Fibroblast of skin of scalp (primary cell): ENCODE measurements at places on chromosomes 3 and 15.

GRCh38 chr3:131350506-131350905, 31.1 kb upstream of the NUDT16 start:
- no peak for DNase-seq

DNA sequence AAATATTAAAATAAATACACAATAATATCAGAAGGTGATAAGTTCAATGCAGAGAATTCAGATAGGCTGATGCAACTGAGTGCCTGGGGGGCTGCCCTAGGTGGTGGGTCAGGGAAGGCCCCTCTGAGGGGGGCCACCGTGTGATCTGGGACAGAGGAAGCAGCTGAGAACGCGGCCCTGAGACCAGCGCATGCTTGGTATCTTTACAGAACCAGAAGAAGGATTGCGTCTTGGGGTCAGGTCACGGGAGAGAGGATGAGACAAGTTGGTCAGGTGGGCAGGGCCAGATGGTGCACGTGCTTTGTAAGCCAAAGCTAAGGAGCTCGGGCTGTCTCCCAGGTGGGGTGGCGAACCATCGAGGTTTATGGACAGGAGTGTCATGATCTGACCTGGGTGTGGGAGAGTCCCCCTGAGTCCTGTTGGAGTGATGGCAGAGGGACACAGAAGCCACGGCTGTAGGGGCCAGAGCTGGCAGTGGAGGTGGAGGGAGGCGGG, 121.2 kb downstream of the ETFA start:
- DNase-seq, result no peak

- no peak for DNase-seq
Observed at GRCh38 chr3:42846685-42847522, 28.8 kb downstream of the CYP8B1 start.

DNA sequence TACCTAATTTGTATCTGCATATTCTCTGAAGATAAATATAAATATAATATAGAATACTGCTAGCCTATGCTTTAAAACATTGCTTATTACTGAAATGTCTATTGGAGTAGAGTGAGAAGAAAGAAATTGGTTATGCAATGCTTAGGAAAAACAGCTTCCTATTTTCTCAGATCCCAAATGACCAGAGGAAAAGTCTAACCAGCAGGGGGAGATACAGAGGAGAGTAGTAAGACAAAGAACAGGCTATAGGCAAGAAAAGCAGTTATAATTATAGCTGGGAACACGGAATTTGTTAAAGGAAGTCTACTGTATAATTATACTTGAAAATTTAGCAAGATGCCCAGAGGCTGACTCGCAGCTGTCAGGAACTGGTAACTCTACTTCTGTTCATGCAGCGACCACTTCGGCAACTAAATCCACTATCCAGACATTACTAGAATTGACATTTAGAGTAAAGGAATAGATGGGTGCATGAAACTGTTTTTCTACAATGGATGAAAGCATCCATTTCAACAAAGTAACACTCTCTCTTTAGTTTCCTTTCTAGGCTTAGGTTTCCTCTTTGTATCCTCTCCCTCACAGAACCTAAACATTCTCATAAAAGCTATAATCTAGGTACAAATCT, 97.2 kb downstream of the TBC1D5 start:
- peak; percentile 67 for DNase-seq

DNA sequence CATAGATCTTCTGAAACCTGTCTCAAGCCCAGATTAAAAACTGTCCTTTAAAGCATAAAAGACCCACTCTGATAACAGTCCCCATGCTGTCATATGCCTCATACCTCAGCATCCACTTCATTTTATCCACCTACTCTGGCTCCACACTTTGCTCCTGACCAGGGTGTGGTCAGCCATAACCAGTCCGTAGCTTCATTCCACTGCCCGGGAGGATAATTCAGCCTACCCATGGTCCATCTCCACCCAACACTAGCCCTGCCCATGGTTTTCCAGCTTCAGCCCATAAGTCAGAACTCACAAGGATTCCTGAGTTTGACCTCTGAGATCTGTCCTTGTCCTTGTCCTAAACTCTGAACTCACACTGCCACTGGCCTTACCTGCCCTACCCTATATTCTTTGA, 262.1 kb upstream of the MANF start:
- no peak for DNase-seq

DNA sequence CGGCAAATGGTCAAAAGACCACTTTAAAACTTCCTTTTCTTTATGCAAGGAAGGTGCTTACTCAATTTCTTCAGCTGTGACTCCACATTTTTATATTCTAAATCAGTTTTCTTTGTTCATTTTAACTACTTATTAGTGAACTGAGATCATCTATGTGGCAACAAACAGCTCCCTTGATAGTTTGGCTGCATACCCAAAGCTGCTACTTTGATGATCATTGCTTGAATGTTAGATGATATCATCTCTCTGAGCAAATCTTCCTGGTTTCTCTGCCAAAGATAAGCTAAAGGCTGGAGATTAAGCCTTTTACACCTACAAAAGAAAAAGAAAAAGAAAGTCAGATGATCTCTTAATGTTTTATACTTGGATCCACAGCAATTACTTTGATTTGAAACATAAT, 95.5 kb downstream of the DPH6 start:
- DNase-seq, result peak; percentile 60

GRCh38 chr3:168585544-168585943, 489.8 kb upstream of the GOLIM4 start:
- DNase-seq, result no peak

GRCh38 chr3:3023111-3023745, 86.9 kb downstream of the IL5RA start:
- DNase-seq, result no peak

DNA sequence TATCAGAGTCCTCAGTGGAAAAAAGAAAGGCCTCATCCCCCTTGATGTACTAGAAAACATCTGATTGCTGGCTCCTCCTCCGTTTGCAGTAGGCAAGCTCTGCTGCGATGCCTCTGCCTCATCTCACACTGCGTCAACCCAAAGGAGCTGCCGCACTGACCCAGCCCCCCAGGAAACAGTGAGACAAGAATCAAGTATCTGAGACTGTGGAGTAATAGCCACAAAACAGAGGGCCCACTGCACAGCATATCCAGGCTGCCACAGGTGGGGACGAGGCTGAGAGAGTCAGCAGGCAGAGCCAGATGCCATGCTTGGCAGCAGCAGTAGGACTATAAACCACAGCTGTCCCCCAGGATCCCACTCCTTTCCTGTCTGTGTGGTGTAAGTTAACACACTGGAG, 165.9 kb downstream of the STAC start:
- DNase-seq, result peak; percentile 23

DNA sequence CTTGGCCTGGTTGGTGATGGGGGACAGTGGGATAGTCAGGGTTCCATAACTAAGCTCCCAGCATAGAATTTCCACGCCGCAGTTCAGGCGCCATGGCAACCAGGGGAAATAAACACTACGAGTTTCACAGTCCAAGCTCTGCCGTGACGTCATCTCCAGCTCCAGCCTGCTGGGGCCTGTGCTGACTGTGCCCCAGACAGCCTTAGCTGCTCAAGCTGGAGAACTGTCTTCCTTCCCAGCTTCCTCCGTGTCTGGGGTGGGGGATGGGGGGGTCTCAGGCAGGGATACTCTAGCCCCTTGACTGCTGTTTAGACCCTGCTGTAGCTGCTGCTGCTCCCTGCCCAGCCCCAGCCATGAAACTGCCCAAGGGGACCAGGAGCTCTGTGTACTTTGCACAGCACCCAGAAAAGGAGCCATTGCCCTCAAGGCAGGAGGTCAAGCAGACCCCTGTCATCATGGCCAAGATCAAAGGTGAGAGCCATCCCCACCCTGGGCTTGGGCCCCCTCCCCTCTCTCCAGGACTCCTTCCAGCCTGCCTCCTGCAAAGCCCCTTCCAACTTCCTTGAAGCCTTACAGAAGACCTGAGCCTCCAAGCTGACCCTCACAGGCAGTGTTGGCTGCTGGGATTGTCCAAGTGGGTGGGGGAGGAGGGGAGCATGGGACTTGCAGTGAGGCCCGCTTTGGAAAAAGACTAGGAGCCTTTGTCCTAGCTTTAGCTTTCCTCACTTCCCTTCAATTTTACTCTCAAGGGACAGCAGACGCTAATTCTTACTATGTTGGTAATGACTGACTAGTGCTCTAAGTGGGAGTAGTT, 11.4 kb upstream of the CSPG4 start:
- DNase-seq, result peak; percentile 90

DNA sequence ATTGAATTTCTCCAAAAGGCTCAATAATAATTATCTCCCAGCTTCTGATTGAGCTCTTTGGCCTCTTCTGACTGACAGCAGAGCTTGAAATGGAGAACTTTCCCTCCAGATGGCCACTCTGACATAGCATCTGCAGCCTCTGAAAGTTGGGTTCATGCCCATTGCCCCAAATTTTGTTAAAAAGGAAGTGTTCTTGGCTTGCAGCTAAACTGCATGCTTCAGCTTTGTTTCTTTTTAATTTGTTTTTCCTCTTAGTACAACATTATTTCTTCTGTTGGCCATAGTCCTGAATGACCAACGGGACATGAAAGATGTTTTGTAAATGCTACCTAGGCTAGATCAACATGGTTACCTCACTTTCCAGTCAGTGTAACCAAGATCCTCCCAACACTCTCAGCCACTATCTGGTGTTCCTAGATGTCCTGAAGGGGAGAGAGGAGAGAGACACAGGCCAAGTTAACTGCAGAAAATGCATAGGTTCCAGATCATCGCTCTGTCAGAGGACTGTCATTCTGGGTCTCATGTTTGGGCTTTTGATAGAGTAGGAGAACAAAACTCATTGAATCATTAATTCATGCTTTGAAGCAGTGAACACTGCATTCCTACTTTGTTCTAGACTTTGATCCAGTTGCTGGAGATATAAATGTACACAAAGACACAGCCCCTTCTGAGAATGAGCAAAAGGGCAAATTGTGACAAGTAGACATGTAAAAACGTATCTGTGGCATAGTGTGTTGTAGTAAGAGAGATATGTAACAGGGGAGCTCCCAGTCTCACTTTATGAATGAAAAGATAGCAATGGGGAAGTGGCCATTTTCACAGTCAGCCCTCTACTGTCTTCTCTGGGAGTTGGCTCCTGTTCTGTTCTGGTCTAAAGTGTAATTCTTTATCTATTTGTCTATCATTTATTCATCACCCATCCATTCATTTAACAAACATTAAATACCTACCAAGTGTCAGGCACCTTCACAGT, 156.2 kb downstream of the ZNF621 start:
- DNase-seq, result no peak

- DNase-seq, result no peak
Observed at GRCh38 chr3:23387286-23387918, 184.3 kb downstream of the UBE2E2 start.

DNA sequence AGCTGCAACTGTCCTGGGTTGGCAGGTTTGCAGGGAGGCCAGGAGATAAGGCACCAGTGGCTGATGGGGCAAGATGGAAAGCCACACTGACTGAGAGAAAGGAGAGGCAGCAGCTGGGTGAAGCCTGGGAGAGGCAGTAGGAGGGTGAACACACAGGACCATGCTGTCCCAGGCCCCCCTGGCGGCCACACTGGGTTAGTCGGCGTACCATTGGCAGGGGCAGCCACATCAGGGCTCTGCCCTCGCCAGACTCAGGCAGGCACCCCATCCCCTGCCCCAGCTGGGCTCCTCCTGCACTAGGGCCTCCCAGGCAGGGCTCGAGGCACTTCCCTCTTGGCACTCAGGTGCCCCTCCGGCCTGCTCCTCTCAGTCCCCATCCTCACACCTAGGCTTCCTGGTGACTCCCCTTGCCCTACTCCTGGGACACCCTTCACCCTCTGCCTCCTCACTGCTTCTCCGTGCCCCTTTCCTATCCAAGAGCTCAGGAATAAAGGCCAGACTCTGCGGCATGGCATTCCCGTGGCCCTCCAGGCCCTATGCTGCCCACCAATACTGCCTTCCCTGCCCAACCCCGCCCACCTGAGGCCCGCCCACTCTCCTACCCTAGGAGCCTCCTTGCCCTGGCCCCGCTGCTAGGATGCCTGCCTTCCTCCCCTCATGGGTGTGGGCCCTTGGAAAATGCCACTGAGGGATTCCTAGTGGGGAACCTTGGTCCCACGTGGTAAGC, 28.7 kb upstream of the DUSP7 start:
- no peak for DNase-seq

GRCh38 chr3:100189444-100189964, 71.3 kb upstream of the TBC1D23 start:
- no peak for DNase-seq

- DNase-seq, result no peak
Observed at GRCh38 chr3:28287046-28287445, 45.6 kb downstream of the CMC1 start.

GRCh38 chr15:96330450-96331143, at the start of gene NR2F2:
NR2F2 (plus strand) TSS chr15:96330700; CDS start chr15:96332106, 1,406 bp downstream.
- DNase-seq, result peak; percentile 99

DNA sequence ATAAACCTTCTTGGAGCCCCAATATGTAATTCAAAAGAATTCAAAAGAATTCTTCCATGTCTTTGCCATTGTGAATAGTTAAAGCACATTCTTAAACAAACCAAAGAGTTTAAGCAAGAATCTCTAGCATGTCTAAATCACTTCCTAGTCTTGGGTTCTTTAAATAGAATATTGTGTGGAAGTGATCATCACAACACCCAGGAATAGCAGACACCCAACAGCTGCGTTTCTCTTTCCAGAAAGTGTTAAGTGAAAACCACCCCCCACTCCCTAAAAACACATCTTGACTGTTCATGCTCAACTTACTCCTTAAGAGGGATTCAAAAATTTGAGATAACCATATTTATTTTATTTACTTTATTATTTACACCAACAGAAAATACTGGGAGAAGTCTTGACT, 24.1 kb upstream of the CAPN7 start:
- no peak for DNase-seq

DNA sequence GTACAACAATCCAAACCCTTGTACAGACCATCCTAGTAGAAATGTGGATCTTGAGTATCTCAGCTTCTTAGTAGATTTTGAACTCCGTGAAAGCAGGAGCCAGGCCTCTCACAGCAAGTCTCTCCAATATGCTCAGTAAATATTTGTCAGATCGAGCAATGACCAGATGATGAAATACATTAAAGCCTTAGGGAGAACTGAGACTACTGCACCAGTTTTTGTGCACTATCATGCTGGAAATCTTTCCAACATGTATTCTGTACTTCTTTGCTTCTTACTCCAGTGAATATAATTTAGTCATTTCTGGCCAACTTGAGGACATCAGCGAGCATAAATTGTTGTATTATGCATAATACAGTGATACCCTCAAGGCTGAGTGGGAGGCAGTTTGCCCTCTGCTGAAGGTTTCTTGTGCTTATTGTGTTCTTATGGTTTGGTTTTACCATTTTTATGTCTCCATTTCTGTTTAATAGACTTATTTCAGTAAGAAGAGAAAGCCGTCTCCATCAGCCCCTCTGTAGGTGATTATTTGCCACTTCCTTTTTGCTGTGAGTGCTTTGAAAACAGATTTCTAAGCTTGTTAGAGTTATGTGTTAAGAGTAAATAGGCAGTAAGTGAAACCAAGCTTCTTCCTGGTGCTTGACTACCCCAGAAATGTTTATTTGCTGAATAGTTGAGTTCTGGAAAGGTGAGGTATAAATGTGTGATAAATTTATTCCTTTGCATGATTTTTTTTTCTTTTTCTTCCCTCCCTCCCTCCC, 147.1 kb downstream of the PGPEP1L start:
- DNase-seq, result peak; percentile 67

- DNase-seq, result no peak
Observed at GRCh38 chr3:142890592-142890991, 1.7 kb upstream of the PCOLCE2 start.
